Neural progenitor cell (in vitro differentiated cells): ENCODE measurements at places on chromosomes 3 and 15.

DNA sequence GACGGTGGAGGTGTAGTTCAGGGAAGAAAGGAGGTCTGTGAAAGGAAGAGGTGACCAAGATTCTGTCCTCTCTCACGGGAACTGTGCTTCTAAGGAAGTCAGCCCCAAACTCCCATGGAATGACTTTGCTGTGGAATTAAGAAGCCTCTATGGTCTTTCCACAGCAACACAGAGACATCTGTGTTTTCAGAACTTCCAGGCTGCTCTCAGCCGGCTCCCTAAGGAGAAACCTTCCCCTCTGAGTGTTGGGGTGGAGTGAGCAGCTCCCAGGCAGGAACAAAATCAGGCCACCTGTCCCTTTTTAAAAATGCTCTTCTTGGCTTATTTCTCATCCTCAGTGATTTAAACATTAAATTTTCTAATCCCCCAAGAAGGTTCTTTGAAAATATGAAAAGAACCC, 53.3 kb upstream of the SNRK start:
- no peak for DNase-seq

GRCh38 chr3:9416139-9416780, 18.8 kb downstream of the SETD5 start:
- DNase-seq, result no peak

GRCh38 chr3:112688819-112689218, 47.9 kb upstream of the CCDC80 start:
- DNase-seq, result no peak

- DNase-seq, result no peak
Measured at GRCh38 chr3:123396171-123397049, 52.5 kb downstream of the ADCY5 start.

DNA sequence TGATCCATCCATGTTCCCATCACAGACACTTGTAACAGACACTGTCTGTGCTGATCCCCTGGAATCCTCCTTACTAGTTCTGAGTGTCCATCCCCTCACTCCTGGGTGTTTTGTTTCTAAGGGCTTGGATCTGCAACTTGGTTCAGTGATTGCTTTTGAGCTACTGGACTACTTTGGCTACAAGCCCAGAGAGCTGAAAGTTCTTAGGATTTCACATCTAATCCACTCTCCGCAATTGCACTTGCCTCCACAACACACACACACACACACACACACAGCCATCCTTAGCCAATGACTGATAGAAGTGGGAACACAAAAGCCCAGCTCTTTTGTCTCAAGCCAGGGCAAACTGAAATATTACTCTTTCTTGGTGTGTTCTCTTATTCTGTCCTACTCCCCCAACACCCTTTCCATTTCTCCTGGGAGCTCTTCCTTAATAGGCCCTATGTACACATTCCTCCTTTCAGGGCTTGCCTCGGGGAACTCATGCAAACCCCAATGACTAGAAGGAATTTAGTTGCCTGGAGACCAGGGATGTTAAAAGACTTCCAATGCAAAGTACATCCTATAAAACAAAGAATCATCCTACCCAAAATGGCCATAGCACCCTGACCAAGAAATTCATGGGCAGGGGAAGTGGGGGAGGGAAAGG, 206.1 kb upstream of the UBE2E2 start:
- DNase-seq, result peak; percentile 18

DNA sequence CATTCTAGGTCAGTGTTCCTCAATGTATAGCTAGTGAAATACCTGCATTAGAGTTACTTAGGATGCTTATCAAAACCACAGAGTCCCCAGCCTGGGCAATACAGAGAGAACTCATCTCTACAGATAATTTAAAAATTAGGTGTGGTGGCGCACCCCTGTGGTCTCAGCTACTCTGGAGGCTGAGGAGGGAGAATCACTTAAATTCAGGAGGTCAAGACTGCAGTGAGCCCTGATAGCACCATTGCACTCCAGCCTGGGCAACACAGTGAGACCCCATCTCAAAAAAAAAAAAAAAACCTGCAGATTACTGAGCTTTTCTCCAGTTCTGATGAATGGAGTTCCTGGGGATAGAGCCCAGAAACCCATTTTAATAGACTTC, 10.1 kb upstream of the MINDY2 start:
- DNase-seq, result no peak

DNA sequence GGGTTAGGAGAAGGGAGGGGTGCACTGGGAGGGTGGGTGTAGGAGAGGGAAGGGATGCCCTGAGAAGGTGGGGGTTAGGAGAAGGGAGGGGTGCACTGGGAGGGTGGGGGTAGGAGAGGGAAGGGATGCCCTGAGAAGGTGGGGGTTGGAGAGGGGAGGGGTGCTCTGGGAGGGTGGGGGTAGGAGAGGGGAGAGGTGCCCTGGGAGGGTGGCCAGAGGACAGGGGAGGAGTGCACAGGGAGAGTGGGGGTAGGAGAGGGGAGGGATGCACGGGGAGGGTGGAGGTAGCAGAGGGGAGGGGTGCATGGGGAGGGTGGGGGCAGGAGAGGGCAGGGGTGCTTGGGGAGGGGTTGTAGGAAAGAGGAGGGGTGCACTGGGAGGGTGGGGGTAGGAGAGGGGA, 3.2 kb downstream of the TM4SF19 start:
- no peak for DNase-seq
